ENCODE measurements at places on chromosomes 7 and 10. TPM values are rescaled to one million over a fixed set of nuclear protein-coding genes. Genes with fewer than 3 reads are reported as not detected.
A peak's percentile ranks its signal among the peaks of the same experiment; 100 is the strongest.

DNA sequence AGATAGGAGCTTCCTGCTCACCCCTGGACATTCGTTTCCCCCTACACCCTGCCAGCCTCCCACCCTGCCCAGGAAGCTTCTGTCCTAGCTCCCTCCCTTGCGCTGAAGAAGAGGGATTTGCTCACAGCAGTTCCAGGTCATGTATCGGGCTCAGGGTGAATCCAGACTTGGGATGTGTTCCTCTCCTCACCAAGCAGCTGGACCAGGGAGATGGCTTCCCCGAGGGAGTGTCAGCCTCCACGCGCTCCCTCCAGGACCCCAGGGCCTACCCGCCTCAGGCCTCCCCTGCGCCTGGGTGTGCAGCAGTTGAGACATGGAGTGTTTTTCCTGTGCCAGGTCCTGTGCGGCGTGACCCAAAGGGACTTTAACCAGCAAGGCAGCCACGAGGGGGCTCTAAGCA, 435.6 kb upstream of the FOXK1 start:
- no peak for DNase-seq

DNA sequence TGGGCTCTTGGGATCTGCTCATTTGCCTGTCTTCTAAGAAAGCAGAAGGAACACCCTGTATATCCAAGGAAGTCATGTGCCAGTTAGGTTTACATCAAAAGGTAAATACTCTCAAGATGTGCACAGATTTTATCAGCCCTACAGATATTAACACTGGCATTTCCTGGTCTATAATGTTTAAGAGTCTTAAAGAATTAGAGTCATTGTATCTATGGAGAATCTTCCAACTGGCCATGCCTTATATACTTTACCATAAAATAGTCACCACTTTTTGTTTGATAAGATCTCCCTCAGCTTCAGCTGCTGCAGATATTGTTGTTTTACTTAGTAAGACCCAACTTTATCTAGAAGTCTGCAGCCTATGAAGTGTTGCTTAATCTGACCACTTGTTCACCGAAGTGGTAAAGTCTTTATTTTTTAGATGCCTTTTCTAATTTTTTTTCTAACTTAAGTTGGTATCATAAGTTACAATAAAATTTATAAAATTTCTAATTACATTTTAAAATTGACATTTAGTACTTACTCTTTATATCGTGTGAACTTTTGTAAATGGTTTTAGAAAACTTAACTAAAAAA, 58.5 kb downstream of the CPED1 start:
- peak; percentile 30 for DNase-seq

- no peak for DNase-seq
Observed at GRCh38 chr7:73802459-73802858, 28.3 kb upstream of the CLDN4 start.

GRCh38 chr7:91811641-91812040, 68.9 kb downstream of the MTERF1 start:
- DNase-seq: no peak

GRCh38 chr10:119770928-119771327, 45.1 kb downstream of the INPP5F start:
- DNase-seq: peak; percentile 35

GRCh38 chr7:23966941-23967340, 256.9 kb downstream of the STK31 start:
- no peak for DNase-seq

GRCh38 chr7:106824458-106824857, 40.6 kb upstream of the PIK3CG start:
- no peak for DNase-seq

GRCh38 chr7:17139081-17139480, 159.4 kb upstream of the AHR start:
- no peak for DNase-seq

- no peak for DNase-seq
Observed at GRCh38 chr7:80720146-80720545, 81.7 kb downstream of the CD36 start.

GRCh38 chr10:116629340-116629739, 8.6 kb downstream of the PNLIPRP2 start:
- DNase-seq: no peak

GRCh38 chr10:6713716-6714115, 133.6 kb upstream of the PRKCQ start:
- no peak for DNase-seq

DNA sequence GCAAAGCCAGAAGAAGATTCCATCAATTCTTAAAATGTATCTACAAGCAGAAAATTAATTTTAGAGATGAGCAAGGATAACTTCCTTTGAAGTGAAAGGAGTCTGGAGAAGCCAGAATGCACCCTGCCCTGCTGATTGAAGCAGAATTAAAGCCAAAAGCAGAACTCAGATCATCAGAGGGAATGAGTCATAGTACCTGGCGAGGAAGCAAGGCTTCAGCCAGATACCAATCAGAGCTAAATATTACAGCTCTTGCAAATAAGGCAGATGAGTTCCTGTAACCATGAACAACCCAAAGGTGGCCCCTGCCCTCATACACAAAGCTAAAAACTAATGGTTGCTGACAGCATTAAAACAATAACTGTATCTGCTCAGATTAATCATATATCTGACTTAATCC, 10.4 kb downstream of the HTR7 start:
- no peak for DNase-seq

GRCh38 chr10:76015245-76015644, 583.8 kb downstream of the LRMDA start:
- DNase-seq: no peak

DNA sequence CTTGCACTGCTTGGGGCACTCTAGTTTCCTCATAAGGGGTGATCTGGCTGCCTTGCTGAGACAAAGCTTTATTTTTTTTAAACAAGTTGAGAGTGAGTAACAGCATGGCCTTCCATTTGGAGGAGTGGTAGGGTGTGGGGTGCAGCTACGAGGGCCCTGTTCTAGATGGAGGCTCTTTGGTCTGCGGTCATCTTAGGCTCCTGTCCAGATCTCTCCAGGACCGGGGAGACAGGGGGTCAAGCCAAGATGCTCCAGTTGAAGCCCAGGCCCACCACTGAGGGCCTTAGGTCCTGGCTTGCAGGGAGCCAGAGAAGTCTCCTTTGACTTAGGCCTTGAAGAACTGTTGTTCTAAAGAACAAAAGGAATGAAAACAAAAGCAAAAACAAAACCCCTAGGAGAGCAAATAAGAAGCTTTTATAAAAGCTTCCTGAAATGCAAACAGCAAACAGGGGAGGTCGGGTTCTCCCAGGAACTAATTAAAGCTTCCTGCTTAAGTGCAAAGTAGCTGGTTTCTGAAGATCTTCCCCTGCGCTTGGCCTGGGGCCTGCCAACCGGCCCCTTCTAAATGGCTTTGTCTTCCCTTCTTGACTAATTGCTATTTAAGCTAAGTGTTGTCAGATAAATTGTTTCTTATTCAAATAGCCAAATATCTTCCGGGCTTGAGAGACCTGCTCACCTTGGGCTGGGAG, 259.2 kb downstream of the GLRX3 start:
- no peak for DNase-seq

GRCh38 chr10:127462643-127463295, 86.3 kb upstream of the NPS start:
- no peak for DNase-seq

GRCh38 chr10:102801978-102802377, 35.2 kb downstream of the CYP17A1 start:
- no peak for DNase-seq

DNA sequence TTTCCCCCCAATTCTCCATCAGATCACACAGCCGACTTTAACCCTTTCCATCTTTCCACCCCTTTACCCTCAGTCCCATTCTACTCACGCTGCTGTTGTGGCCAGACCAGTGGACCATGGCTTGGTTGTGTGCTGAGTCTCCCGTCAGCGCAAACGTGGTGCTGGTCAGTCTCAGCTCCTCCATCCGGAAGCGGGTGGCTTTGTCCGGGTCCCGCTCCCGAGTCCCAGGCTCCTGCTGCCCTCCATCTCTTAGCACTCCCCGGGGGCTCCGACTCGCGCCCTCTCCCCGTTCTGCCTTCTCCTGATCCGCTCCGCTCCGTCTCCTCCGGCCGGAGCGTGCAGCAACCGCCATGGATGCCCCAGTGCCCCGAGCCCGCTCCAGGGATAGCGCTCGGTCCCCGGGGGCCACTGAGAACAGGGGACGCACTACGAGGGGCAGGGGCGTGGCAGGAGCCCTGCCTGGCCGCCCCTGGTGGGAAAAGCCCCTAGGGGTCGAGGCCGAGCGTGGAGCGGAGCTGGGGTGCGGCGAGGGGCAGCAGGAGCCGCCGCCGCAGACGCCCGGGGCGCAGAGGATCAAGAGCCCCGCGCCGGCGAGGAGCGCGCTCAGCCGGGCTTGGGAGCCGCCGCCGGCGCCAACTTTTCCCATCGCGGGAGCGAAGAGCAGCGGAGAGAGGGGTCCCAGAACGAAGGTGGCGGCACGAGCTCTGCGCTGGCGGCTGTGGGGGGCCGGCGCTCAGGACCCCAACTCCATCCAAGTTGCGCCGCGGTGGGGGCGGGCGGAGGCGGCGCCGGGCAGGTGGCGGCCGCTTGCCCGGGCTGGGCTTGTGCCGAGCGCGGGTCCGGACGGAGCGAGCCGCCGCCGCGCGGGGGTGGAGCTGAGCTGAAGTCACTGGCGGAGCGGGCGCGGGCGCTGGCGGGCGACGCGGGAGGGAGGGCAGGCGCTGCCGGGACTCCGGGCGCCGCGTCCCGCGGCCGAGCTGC, at the start of gene SORCS1:
Gene SORCS1 (minus strand): TSS at position 826 of the 981 bp plus-strand sequence.
- peak; percentile 74 for DNase-seq

DNA sequence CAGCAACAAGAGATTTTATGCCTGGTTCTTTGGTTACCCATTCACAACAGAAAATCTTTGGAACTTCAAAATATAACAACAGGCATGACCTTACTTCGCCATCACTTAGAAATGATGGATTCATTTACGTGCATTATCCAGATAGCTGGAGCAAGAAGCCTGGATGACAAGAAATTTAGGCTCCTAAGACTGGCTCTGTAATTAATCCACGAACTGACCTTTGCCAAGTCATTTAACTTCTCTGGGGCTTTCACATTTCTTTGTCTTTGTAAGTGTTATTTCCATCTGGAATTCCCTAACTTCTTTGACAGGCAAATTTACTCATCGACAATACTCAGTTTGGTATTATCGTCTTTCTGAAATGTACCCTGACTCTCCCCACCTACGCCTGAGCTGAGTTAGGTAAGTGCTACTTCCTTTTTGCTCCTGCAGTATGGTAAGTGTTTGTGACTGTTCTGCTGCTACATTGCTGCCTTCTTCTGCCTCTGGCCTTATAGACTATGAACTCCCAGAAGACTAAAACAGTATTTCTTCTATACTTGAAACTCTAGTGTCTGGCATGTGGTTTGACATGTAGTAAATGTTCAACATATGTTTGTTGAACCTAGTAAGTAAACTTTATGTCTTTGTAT, 5.5 kb upstream of the MDFIC start:
- no peak for DNase-seq

DNA sequence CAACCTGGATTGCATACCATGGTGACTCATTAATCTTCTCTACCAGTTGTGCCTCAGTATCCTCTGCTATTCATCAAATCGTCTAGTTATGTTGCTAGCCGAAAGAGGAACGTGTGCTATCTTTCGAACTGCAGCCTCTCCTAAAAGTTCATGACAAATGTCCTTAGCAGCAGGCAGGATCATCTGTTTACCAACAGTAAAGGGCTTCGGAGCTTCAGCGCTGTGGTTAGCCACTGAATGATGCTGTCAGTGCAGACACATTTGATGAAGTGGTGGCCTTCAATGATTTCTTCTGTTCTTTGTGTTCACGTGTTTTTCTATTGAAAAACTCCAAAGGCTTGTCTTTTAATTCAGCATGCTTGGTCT, 68.8 kb downstream of the CSTF2T start:
- DNase-seq: no peak

DNA sequence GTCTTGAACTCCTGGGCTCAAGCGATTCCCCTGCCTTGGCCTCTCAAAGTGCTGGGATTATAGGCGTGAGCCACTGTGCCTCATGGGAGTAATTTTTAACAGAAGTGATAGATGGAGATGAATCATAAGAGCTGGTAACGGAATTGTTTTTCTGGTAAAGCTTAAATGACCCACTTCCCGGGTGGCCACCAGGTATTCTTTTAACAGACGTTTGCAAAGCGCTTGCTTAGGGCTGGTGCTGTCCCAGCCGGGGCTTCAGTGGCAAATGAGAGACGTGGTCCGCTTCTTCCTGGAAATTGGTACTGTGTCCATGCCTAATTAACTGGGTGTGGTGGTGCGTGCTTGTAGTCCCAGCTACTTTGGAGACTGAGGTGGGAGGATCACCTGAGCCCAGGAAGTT, 23.5 kb downstream of the CAMK1D start:
- no peak for DNase-seq

GRCh38 chr10:57959318-57960006, 308.2 kb downstream of the IPMK start:
- DNase-seq: no peak

Gene CRYGN
- not detected for total RNA-seq

Gene CROT
- 11.0 TPM for total RNA-seq

Gene PDZD7
- total RNA-seq: 0.25 TPM

Gene SPDYE1
- not detected for total RNA-seq

Gene METTL27
- total RNA-seq: 0.55 TPM

Gene FEZF1
- not detected for total RNA-seq

Gene PSPH
- 53.2 TPM for total RNA-seq

Gene ITIH5
- 0.66 TPM for total RNA-seq

Gene LEP
- total RNA-seq: not detected

All from SJCRH30 (cell line).